ENCODE measurements at places on chromosomes 12 and 14.

DNA sequence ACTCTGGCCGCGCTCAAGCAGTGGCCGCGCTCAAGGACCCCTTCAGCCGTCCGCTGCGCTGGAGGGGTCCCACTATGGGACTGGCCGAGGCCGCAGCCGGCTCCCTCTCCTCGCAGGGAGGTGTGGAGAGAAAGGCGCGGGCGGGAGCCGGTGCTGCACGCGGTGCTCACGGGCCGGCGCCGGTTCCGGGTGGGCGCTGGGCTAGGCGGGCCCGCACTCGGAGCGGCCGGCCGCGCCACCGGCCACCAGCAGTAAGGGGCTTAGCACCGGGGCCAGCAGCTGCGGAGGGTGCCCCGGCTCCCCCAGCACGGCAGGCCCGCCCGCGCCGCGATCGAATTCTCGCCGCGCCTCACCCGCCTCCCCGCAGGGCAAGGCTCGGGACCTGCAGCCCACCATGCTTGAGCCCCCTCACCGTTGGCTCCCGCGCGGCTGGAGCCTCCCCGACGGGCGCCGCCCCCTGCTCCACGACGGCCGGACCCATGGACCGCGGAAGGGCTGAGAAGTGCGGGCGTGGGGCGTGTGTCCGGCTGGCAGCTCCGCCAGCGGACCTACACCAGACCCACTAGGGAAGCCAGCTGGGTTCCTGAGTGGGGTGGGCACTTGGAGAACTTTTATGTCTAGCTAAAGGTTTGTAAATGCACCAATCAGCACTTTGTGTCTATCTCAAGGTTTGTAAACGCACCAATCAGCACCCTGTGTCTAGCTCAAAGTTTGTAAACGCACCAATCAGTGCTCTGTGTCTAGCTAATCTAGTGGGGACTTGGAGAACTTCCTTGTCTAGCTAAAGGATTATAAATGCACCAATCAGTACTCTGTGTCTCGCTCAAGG lies 49.5 kb downstream of the KLHL28 start:
- DNase-seq = no peak

- no peak for DNase-seq
Measured at GRCh38 chr12:91319071-91319760, 136.6 kb upstream of the DCN start.

GRCh38 chr14:86310611-86311010 lies 780.7 kb downstream of the FLRT2 start:
- no peak for DNase-seq

DNA sequence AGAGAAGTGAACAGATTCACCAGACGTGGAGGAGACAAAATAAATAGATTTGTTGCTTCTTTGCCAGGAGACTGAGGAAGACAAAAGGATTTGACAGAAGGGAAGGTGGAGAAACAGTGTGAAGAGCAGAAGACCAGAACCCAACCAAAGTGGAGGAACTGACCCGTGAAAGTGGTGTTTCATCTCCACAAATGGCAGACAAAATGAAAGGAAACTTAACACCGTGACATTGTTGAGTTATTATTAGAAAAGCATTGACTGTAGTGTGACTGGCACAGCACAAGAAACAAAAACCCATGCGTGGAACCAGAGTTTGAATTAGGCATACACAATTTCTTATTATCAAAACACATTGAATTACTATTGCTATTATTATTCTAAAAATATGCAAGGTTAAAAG lies 518.1 kb downstream of the TMEM121 start:
- no peak for DNase-seq

DNA sequence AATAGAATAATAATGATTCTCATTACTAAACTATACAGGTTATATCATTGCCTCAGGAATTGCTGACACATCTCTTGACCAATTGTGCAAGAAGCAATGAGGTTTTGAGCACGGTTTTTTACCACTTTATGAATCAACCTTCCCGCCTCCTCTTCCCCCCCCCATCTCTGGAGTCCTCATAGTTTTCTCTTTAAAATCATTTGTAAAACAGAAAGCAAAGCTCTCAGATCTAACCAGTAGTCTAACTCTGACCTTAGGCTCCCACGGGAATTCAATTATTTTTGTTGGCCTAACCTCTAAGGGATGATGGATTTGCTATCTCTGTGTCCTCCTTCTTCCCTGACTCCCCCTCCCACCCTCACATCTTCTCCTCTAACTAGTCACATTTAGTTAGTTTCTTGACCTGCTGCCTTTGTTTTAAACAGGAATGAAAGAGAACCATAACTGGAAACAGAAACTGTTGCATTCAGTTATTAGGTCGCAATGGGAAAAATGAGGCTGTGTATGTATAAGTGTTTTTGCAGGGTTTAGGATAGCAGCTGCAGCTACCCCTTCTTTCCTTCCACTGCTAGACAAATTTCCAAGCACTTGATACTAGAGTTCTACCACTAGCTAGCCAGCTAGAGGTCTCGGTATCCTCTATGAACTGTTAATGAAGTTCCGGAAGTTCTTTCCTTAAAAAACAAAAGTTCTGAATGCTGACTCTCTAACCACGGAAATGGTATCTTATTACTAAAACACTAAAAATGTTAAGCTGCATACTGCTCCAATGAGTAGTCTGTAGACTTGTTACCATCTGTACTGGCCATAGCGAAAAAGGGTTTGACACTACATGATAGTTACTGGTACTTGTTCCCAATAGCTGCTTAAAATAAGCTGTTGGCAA lies 65.4 kb downstream of the TAOK3 start:
- no peak for DNase-seq

DNA sequence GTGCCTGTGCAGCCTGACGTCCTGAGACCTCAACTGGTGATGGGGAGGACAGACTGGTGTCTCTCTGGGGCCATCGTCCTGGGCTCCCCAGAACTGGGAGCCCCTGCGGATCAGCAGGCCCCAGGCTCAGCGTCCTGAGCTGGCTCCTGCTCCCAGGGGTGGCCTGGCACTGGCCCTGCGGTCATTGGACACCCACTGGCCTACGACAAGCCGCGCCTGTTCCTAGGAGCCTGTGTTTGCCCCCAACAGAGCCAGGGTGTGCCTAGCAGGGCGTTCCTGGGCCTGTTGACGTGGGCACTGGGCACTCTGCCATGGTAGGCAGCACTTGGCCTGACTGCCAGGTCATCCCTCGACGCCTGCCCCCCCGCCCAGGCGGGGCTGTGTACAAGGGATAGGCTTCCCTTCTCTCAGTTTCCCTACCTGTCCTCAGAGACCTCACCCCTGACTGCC lies 8.4 kb downstream of the ADSS1 start:
- DNase-seq = no peak

GRCh38 chr12:46089414-46090162 lies 99.2 kb upstream of the SCAF11 start:
- no peak for DNase-seq

- no peak for DNase-seq
Measured at GRCh38 chr14:84445486-84445885, 1084.5 kb upstream of the FLRT2 start.

DNA sequence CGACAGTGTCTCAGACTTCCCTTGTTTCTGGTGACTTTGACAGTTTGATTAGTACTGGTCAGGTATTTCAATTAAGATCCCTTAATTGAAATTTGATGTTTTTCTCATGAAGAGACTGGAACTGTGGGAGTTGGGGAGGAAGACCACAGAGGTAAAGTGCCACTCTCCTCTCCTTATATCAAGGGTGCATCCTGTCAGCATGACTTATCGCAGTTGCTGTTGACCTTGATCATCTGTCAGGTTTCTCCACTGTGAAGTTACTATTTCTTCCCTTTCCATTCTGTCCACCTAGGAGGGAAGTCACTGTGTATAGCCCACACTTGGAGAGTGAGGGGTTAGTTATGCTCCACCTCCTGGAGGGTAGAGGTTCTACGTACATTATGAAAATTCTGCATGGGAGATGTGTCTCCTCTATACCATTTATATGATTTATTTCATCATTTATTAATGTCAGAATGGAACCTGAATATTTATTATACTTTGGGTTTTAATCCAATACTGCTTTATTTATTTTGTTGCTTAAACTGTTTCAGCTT lies 40.3 kb upstream of the SMOC1 start:
- no peak for DNase-seq

GRCh38 chr12:45388545-45388944 lies 172.7 kb downstream of the ANO6 start:
- DNase-seq = no peak

DNA sequence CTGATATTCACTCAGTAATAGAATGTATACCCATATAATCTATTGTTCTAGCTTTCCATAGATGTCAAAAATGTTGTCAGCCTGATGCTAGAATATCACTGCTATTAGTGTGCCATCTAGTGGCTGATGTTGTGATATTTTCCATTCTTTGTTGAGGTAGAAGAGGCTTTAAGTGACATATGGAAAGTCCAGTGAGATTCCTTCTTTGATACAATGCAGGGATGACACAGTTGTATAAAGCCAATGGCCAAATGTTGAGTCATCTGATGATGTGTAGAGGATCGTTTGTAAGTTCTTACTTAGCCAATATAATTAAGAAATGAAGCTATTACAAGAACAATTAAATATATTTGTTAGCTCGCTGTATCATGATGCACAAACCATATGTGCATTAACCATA lies 58.1 kb upstream of the PCED1B start:
- DNase-seq = peak; percentile 84

DNA sequence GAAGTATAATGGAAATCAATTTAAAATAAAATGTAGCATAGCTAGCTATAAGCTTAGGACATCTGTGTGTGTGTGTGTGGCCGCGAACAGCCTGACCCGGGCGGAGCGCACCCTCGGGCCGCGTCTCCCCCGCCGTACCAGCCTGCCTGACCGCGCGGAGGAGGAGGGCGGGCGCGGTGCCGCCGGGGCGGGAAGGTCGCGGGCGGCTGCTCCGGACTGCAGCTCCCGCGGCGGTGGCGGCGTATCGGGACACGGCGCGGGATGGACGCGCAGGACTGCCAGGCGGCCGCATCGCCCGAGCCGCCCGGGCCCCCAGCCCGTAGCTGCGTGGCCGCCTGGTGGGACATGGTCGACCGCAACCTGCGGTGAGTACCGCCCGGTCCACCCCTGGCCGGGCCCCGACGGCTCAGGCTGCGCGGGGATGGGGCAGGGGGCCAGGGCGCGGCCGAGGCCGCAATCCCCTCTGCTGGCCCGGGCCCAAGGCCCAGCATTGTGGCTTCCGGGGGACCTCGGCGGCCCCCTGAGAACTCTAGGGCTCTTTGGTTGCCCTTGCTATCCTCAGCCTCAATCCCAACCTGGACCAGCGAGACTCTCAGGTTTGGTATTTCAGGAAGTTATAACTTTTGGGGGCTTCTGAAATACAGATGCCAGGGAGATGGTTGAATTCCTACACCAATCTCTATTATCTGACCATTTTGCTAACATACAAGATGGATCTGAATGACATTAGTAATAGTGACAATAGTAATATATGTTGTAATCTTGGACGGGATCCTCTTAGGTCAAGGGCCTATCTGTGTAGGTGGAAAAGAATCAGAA lies at the start of gene ABHD12B:
TSS of gene ABHD12B (plus strand) at position 140 of the 819 bp plus-strand sequence. CDS start at position 262, 122 bp downstream.
- DNase-seq = no peak

GRCh38 chr12:86233126-86233525 lies 23.1 kb downstream of the MGAT4C start:
- no peak for DNase-seq

DNA sequence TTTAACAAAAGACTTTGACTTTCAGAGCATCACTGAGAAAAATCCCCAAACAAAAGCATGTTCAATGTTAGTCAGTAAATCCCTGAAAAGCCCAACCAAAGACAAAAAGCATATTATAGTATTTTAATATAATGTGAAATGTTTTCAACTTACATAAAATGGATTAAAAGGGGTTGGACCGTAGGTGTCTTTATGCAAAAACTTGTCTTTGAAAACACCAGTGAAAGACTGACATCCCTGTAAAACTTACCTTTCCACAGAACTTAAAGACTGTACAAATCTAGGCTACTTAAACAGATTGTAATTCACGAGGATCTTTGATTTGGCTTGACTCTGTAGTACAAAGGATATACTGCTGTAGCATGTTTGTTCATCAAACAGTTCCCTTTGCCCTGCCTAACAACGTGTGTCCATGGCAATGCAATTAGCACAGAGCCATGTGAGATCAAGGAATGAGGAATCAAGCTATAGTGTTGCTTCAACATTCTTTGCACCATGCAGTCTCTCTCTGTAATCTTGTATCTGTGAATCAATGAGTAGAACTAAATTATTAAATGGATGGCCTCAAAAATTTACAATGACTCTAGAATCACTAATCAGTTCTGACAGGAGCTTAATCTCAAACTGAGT lies 138.5 kb upstream of the SYT1 start:
- DNase-seq = no peak

DNA sequence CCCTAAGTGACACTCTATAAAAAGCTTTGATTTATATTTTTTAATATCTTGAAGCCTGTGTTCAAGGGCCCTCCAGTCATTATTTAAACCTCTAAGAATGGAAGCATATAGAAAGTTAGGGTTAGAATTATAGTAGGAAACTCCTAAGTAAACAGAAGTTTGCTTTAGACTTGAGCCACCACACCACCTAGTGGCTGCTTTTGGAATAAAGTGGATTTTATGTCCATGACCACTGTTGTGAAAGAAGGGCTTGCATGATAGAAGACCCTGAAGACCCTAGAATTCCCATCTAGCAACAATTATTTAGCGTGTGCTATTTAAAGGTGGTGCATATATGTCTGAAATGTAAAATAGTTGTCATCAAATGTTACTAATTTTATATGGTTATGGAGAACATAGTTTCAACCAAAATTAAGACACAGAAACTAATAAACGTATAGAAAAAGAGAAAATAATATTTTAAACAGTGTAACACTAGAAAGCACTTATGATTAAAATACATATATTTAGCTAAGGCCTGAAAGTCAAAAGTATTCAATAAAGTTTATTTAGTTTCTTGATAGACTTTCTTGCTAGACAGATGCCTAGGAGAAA lies 21.3 kb downstream of the LRRIQ1 start:
- DNase-seq = peak; percentile 18

GRCh38 chr12:113693693-113694092 lies 222.0 kb upstream of the LHX5 start:
- no peak for DNase-seq

- DNase-seq = no peak
Measured at GRCh38 chr12:109458086-109458485, 19.0 kb downstream of the KCTD10 start.

DNA sequence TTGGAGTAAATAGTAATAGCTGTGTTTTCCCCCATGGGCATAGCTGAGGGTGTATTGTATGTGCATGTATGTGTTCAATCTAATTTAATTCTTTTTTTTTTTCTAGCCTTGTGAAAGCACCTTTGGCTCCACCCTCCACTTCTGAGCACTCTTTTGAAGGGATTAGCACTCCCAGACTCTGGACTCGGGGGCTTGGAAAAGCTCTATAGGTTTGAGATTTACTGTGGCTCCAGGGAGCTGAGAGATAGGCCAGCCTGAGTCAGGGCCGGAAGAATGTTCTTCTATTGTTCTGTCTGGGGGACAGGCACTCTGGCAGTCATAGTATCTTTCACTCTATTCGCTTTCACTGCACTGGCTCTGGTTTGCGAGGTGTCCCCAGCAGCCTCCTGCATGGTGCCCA lies 540.0 kb upstream of the TBX3 start:
- DNase-seq = no peak

GRCh38 chr14:81066672-81067071 lies 111.3 kb downstream of the TSHR start:
- DNase-seq = no peak

- peak; percentile 60 for DNase-seq
Measured at GRCh38 chr12:15856097-15856982, 25.8 kb upstream of the STRAP start.
